ENCODE measurements at places on chromosomes 1 and 21. TPM values are rescaled to one million over a fixed set of nuclear protein-coding genes. Genes with fewer than 3 reads are reported as not detected.

GRCh38 chr1:9119745-9120144, 9.2 kb downstream of the GPR157 start:
- no peak for DNase-seq

- no peak for DNase-seq
Observed at GRCh38 chr1:182392050-182393028, 749 bp upstream of the GLUL start.

- no peak for DNase-seq
Observed at GRCh38 chr1:69272684-69273083, 295.0 kb upstream of the LRRC7 start.

The MCOLN3 gene
- not detected for total RNA-seq

The GJA9 gene
- total RNA-seq, result not detected

The HCRTR1 gene
- total RNA-seq, result not detected

- DNase-seq, result no peak
Observed at GRCh38 chr1:105544475-105544874, 1512.0 kb upstream of the PRMT6 start.

GRCh38 chr1:3270403-3271245, 183.8 kb upstream of the ARHGEF16 start:
- DNase-seq, result no peak

GRCh38 chr1:180505732-180506335, 3.5 kb upstream of the ACBD6 start:
- DNase-seq, result no peak

DNA sequence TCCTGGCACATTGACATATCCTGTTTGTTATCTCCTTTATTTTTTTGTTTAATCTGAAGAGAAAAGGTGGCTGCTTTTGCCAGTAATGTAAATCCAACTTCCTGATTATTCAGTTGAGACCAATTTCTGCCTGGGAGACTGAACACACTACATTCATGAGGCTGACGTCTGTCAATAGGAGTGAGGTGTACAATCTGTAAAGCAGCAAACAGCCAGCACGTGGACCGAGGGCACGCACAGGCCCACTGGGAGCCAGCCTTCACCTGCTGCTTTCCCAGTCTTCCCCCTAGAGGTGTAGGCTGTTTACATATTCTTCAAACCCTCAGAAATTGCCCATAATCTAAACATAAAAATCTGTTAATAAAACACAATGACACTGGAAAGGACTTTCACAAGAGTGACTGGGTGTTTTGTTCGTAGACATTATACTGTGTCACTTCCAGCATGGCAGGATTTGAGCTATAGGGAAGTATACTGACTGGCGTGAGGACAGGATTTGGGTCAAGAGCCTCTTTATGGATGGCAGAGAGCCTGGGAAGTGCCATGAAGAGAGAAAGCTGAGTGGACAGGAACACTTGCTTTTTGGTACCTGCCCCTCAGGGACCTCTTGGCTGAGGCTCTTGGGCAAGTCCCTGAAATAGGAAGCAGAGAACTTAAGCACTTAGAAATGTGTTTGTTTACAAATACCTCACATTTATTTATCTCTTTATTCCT, 552.9 kb upstream of the CAMK1G start:
- no peak for DNase-seq

Data from glutamatergic neuron (in vitro differentiated cells).